Amniotic stem cell (primary cell): ENCODE measurements at places on chromosomes 7 and 10.
A peak's percentile ranks its signal among the peaks of the same experiment; 100 is the strongest.

- DNase-seq, result no peak
These were observed 599.2 kb upstream of the PCDH15 start for GRCh38 chr10:55400075-55400849.

GRCh38 chr10:91190388-91190870, 30.0 kb upstream of the PCGF5 start:
- DNase-seq, result peak; percentile 26

GRCh38 chr10:3107426-3107961, 40.1 kb downstream of the PFKP start:
- no peak for DNase-seq

GRCh38 chr7:44768628-44769371, 20.2 kb downstream of the ZMIZ2 start:
- no peak for DNase-seq

DNA sequence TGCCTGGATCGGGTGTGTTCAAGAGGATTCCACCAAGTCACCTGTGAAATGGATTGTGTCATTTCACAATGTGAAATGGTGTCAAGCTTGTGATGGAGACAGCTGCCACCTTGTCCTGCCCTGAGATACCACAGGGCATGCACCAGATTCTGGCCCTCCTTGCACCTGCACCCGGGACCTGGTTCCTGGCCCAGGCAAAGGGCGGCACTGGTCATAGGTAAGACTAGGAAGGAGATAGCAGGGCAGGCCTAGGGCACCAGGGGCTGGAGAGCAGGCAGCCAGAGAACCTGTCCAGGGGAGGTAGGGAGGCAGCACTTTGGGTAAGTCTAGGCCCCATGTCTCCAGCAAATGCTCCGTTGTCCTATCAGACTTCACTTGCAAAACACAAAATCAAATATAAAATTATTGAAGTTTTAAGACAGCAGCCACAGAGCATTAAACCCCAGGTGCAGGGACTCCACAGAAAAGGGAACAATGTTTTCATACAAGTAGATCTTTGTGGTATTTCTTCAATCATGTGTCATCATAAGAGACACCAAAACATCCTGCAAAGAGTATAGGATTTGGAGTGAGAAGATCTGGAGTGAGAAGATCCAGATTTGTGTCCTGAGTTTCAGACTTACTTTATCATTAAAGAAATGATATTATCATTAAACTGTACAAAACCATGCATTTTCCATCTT, 22.7 kb upstream of the ZNF800 start:
- no peak for DNase-seq

DNA sequence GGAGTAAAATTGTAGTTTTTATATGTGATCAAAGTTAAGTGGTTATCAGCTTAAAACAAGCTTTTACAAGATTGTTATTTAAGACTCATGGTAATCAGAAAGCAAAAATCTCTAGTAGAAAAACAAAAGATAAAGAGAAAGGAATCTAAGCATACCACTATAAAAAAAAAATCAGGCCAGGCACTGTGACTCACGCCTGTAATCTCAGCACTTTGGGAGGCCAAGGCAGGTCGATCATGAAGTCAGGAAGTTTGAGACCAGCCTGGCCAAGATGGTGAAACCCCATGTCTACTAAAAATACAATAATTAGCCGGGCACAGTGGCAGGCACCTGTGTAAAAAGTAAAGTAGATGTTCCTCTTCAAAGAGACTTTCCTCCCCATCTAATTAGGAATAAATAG, 265.9 kb upstream of the NRP1 start:
- DNase-seq, result no peak

GRCh38 chr7:147578196-147578595, 1012.4 kb upstream of the C7orf33 start:
- DNase-seq, result no peak

DNA sequence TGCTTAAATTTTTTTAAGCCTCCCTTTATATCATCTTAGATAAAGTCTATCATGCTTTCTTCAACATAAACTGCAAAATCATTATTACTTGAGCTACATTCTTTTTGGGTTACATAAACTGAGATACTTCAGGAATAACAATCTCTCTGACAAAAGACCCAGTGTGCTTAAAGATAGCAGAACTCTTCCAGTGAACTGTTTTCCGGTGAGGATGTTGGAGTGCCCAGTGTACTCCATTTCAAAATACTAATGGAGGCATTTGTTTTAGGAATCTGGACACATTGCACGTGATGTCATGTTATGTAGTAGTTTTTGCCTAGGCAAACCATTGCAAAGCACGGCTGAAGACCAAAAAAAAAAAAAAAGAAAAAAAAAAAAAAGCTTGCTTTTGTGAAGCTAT, 388.2 kb upstream of the CELF2 start:
- DNase-seq, result no peak

DNA sequence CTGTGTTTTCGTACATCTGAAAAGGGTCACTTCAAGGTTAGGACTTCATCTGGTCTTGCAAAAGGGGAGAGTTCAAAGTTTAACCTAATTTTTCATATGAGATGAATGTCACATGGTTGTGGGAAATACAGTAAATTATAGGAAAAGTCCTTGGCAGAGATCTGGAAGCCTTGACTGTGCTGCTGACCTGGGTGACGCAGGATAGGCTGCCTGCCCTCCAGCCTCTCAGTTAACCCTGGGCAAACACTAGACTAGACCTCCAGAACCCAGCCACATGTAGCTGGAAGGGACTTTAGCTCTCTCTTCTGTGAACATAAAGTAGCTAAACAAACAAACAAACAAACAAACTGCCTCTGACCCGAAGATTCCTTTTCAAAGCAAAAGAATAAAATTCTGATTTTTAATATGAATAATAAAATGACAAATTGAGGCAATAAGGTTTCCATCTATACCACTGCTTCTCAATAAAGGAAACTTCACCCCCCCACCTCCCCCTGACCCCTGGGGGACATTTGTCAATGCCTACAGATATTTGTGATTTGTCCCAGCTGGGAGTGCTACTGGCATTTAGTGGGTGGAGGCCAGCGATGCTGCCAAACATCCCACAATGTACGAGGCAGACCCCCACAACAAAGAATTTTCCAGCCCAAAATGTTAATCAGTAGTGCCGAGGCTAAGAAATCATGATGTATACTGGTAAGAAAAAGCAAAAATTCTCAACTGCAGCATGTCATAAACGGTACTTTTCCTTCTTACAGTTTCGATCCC, 75.2 kb upstream of the PRR15 start:
- no peak for DNase-seq

DNA sequence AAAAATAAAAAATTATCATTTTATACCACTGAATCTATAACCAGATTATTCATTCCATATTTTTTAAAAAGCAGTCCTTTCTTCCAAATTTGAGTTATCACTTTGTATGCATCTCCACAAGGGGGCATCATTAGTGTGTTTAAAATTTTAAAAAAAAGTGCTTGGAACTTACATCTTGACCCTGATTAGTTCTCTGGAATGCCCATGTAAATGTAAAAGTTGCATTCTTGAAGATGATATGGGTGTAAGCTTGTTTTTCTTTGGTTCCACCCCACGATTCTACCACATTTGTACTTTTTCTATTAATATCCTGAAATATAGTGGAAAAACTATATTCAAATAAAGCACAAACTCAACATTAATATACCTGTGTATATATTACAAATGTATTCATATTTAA, 144.9 kb downstream of the ELAPOR2 start:
- no peak for DNase-seq

DNA sequence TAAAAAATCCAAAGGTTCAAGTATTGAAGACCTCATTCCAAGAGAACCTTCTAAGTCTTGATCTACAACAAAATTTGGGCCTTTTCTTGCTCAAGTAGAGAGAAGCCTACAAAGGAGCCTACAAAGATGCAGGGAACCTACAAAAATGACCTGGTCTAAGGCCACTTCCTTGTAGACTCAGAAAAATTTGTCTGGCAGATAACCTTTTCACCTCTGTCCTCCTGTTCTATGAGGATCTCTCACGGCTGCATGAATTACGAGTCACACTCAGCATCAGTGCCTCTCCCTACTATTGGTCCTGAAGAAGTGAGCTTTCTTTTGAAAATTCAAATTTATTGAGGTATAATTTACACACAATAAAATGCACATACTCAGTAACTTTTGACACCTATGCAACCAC, 29.3 kb downstream of the CCNJ start:
- DNase-seq, result no peak

- no peak for DNase-seq
These were observed 64.5 kb upstream of the PODXL start for GRCh38 chr7:131620673-131621609.

DNA sequence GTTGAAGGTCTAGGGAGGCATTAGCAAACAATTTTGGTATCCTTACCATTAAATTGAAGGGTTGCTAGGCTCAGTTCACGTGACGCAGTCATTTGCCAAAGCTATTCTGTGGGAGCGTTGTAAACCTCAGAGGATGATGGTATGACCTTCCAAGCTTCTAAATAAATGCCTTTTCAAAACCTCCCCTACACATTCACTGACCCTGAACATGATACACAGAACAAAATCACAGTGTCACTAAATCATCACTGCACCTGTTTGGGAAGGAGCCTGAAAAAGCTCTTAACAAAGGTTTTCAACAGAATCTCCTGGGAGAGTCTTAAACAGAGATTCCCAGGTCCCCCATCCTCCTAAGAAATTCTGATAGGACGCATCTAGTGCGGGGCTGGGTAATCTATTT, 13.2 kb upstream of the CCDC172 start:
- no peak for DNase-seq

GRCh38 chr7:150378853-150379440, at the start of gene ZNF775:
TSS of gene ZNF775 (plus strand) at chr7:150379330. CDS start at chr7:150388471, 9,141 bp downstream.
- peak; percentile 89 for DNase-seq
